ENCODE measurements at places on chromosomes 6 and 20.

- DNase-seq = no peak
These were observed 19.9 kb downstream of the SPTLC3 start for GRCh38 chr20:13028673-13029072.

GRCh38 chr6:15550546-15551123, 112.2 kb downstream of the DTNBP1 start:
- no peak for DNase-seq

DNA sequence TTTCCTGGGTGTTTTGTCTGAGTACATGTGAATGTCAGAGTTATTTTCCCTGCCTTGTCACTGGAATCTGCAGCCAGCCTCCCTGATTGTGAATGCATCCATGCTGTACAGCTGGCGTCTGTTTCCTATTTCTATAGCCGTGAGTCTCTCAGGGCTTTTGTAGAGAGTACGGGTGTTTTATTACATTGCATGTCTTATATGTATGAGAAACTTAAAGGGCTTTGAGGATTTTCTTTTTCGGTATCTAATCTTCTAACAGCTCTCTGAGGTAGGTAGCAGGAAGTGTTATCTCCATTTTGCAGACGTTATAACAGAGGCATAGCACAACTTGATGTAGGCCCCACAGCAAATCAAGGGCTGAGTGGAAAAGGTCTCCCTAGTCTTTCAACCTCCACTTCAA, 272.9 kb downstream of the PRL start:
- DNase-seq = no peak

DNA sequence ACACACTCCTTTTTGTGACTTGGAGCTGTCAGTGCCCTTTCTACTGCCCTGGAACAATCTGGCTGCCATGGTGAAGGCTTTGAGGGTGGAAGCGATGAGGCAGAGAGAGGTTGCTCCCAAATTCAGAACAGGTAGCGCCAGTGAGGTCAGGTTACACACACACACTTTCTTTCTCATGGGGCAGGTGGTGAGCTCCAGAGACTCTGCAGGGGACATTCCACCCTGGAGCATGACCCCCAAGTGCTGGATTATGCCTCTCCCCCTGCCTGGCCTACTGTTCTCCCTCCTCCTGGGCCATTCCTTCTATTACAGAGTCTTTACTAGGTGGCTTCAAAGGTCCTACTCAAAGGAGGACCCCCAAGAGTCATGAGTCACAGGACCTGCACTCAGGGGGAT, 98.0 kb downstream of the EYA2 start:
- DNase-seq = no peak

DNA sequence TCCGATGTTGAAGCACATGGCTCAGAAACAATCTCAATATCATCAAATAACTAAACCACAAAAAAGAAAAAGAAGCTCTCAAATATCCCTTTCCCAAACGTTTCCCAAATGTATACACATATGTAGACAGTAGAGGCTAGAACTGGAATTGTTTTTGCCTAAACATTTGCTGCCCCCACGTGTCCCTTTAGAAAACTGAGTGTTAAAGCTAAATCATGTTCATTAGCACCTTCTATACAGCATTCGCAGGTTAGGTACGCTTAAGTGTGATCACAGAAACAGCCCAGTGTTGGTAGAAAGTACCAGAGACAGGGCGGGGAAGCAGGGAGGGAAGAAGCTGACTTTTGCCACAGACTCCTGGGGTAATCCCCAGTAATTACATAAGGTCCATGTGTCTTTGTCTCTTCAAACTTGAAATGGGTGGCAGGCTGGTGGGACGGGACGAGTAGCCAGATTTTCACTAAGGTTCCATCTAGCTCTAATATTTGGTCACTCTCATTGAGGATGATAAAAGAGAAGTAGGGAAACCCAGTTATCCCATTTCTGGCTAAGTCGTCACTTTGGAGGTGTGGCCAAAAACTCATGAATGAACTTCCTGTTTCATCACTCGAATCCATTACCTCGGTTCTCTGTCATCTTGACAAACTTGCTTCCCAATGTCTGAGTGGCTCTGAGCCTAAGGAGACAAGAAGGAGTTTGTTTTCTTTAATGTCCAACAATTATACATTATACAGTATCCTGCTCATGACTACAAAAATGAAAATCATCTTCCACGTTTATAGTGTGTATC, 15.0 kb upstream of the TFAP2A start:
- peak; percentile 5 for DNase-seq

DNA sequence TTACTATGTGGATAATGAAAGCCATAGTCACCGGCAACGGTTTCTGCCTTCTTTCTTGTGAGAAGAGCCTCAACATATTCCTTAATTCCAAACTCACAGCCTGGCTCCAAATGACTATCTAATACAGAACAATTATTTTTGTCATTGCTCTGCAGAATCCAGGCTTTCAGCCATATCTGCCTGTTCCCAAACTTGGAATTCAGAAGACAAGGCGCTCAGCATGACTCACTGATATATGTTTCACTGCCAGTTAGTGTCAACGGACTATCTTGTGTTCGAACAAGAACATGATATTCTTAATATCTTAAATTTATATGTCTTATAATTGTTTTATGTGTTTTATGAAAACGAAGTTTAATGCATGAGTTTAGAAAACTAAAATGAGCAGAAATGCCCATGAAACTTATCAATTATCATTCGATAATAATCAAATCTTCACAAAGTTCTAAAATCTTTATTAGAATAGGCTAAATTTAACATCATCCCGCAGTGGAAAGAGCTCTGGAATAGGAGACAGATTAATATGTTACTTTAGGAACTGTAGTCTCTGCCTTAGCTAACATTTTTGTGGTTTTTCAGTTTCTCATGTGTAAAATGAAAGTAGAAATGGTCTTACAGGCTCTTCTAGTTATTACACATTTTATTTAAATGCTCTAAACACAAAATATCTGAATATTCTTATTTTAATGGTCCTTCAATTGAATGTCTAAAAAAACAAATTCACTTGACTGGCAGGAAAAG, 669.3 kb upstream of the GJE1 start:
- no peak for DNase-seq

GRCh38 chr20:17227219-17227575, 357 bp downstream of the PCSK2 start:
- DNase-seq = no peak

DNA sequence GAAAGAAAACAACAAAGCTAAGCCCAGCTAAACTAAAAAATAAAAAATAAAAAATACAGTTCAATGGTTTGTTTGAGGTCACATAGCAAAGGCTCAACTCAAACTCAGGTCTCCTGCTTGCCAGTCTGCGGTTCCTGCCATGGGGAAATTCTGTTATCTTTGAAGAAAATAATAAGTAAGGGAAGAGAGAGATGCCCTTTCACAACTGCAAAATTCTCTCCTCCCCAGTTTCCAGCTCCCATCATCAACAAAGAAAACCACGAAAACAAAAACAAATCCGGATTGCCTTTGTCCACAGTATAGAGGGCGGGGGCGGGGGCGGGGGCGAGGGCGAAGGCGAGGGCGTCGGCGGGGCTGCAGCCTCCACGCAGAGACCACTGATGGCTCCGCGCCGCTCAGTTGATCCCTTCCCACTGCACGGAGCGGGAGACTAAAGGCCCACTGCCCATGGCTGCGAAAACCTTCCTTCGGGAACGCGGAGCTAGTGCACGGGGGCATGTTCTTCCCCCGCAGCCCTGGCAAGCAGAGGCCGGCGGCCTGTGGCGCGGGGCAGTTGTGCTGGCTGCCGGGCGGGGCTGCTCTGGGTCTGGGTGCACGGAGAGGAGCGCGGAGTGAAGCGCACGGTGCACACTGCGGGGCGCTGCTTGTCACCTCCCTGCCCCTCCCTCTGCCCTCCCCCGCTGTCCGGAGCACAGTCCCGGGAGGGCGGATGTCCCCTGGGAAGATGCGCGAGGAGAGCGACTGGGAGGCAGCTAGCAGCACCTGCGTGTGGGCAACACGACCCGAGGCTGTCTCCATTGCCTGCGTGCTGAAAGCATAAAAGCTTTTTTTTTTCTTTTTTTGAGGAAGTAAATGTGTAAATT, 54.1 kb upstream of the TPD52L1 start:
- peak; percentile 6 for DNase-seq

GRCh38 chr6:42724825-42725224, 2.4 kb upstream of the PRPH2 start:
- DNase-seq = no peak

DNA sequence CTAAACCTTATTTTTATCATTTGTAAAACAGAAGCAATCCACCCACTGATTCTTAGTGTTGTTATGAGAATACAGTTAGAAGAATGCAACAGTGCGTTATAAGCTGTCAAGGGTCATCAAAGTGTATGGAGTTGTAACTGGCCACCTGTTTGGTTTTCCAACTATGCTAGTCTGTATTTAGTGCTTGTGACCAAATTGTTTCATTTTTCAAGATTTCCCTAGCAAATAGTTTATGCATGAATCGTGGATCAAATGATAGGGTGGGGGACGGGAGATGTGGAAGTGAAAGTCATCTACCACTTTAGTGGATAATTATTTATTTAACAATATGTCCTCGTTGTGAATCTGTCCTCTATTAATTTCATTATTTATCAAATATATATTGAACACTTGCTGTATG, 175.4 kb upstream of the HDDC2 start:
- no peak for DNase-seq

- no peak for DNase-seq
These were observed 444.2 kb upstream of the JAG1 start for GRCh38 chr20:11117808-11118528.

GRCh38 chr20:48843057-48843806, 15.4 kb upstream of the PREX1 start:
- no peak for DNase-seq

GRCh38 chr6:159943101-159943632, 25.7 kb upstream of the IGF2R start:
- DNase-seq = no peak

DNA sequence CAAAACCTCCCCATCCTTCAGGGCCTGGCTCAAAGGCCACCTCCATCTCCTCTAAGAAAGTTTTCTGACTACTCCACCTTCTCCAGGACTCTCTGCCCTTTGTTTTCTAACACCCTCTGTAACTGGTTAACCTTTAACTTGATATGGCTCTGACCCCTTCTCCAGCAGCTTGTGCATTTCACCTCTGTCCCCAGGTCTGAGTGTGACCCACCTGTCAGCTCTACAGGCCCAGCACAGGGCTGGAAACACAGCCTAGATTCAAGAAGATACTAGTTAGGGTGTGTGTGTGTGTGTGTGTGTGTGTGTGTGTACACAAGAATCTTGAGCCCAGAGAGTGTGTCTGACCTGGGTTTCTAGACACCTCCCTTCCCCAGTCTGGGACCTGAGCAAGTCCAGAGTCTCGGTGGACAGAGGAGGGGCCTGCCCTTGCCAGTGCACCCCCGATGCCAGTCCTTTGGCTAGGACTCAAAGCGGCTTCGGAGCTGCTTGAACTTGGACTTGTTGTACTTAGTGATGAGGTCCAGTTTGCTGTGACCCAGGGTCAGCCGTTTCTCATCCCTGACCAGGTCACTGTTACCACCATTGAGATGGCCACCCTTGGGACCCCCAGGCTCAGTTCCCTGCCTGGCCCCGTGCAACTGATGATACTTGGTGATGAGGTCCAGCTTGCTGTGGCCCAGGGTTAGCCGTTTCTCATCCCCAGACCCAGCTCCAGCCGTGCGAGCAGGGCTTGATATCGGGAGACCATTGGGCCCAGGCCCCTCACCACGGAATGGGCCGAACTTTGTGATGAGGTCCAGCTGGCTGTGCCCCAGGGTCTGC, 1.7 kb upstream of the EIF6 start:
- no peak for DNase-seq

- DNase-seq = no peak
These were observed 30.0 kb downstream of the SIRPA start for GRCh38 chr20:1924910-1925861.

DNA sequence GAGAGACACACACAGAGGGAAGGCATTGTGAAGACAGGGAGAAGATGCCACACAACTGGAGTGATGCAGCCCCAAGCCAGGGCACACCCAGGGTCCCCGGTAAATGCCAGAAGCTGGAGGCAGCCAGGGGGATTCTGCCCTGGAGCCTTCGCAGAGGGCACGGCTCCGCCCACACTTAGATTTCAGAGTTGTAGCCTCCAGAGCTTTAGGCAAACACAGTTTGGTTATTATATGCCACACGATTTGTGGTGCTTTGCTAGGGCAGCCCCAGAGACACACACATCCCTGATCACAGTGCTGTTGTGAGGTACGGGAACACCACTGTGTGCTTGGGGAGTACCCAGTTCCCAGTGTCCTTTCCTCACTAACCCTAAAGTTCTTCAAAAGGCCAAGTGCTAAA, 280.6 kb downstream of the SMOC2 start:
- DNase-seq = no peak

GRCh38 chr6:165173484-165173883, 135.9 kb downstream of the C6orf118 start:
- DNase-seq = no peak

- no peak for DNase-seq
These were observed 3.9 kb downstream of the LSM14B start for GRCh38 chr20:62126141-62126540.

DNA sequence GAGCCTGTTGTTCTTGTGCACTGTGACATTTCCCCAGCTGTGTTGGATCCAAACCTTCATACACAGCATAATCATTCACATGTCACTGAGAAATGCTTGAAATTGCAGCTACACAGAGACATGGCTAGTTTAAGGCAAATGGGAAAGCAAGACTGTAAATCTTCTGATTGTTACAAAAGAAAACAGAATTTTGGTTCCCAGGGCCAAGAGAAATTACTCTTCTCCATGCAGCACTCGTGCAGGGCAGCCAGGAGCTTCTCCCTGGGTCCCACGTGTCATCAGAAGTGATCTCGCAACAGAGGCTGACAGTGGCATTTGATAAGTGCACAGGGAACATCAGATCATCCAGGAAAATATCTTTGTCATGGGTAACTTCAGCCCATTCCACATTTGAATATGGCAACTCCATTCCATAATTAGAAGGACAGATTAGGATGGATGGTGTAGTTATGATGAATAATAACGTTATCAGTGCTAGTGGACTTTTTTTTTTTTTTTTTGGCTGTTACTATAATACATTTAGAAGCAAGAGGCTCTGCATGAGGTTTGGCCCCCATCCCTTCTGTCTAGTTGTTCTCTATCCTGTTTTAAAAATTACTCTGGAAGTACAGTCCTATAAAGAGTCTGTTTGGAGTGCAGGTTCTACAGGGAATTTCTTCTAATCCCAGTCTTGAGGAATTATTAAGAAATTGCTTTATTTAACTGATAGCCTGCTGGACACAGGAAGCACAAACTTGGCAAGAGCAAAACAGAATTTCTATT, 571.0 kb upstream of the NOX3 start:
- DNase-seq = no peak

GRCh38 chr6:21885532-21886114, 292.1 kb downstream of the SOX4 start:
- DNase-seq = no peak
